B cell (primary cell): ENCODE measurements at places on chromosomes 1 and 21. TPM values are rescaled to one million over a fixed set of nuclear protein-coding genes. Genes with fewer than 3 reads are reported as not detected.

- no peak overlapping the region for H3K27ac ChIP-seq
- H3K4me3 ChIP-seq = peak overlapping the region; percentile 21
- peaks cover 24% of the 10 kb centered on the region for H3K27me3 ChIP-seq
- H3K4me1 ChIP-seq = peaks cover 20% of the 10 kb centered on the region
- no peaks in the 10 kb centered on the region for H3K36me3 ChIP-seq
Observed at GRCh38 chr21:31557421-31558188, 101.9 kb upstream of the SOD1 start.

DNA sequence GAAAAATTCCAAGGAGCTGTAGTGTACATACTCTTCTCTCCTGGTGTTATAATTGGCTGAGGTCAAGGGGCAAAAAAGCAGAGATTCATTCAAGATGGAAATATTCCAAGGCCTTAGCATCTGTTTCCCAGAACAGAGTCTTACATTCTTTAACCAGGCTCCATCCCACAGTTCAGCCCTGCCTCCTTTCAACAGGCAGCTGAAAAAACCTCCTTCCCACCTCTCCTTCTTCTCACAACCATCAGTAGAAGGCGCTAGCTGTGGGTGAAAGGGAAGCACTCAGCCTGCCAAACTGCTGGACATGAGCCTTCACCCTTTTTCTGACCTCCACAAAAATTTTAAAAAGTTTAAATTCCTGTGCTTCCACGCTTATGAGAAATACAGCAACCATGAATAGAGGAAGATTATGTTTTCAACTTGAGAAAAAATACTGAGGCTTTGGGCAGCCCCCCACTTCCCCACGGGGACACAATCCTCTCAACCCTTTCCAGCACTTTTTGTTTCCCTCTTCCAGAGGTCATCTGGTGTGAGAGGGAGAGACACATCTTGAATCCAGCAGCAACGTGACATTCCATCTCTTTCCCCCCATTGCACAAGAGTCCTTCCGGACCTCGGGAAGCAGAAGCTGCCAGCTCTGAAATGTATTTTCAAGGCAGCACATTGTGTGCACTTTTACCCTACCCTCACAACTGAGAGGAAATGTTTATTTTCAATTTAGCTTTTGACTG, 43.2 kb upstream of the FMO2 start:
- no peak for DNase-seq
- no peak overlapping the region for H3K27ac ChIP-seq
- H3K27me3 ChIP-seq = no peaks in the 10 kb centered on the region
- H3K36me3 ChIP-seq = no peaks in the 10 kb centered on the region
- H3K4me1 ChIP-seq = no peaks in the 10 kb centered on the region

DNA sequence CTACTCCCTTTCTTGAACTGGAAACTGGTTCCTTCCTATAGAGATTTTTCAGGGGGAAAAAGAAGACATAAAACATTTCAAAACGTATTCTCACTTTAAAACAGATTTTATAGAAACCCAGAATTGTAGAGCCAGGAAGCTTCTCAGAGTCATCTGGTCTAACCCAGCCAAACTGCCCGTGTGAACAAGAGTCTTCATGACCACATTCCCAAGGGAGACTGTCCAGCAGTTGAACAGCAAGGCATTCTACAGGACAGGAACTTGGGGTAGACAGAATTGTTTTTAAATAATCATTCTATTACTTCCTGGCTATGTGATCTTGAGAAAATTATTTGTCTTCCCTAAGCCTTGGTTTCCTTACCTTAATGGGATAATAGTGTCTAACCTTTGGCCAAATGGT, 163.5 kb upstream of the IVNS1ABP start:
- no peak overlapping the region for H3K4me3 ChIP-seq
- no peak overlapping the region for H3K27ac ChIP-seq
- no peak for DNase-seq
- H3K4me1 ChIP-seq = no peaks in the 10 kb centered on the region
- H3K36me3 ChIP-seq = no peaks in the 10 kb centered on the region
- no peaks in the 10 kb centered on the region for H3K27me3 ChIP-seq

GRCh38 chr1:187948170-187948794, 1119.5 kb downstream of the PLA2G4A start:
- no peaks in the 10 kb centered on the region for H3K36me3 ChIP-seq
- H3K4me3 ChIP-seq = no peak overlapping the region
- H3K27ac ChIP-seq = no peak overlapping the region
- no peak for DNase-seq
- no peaks in the 10 kb centered on the region for H3K4me1 ChIP-seq

SLC30A10 gene
- total RNA-seq = not detected in 2 replicates
